EL (cell line): ENCODE measurements at places on chromosomes 1 and 21.

DNA sequence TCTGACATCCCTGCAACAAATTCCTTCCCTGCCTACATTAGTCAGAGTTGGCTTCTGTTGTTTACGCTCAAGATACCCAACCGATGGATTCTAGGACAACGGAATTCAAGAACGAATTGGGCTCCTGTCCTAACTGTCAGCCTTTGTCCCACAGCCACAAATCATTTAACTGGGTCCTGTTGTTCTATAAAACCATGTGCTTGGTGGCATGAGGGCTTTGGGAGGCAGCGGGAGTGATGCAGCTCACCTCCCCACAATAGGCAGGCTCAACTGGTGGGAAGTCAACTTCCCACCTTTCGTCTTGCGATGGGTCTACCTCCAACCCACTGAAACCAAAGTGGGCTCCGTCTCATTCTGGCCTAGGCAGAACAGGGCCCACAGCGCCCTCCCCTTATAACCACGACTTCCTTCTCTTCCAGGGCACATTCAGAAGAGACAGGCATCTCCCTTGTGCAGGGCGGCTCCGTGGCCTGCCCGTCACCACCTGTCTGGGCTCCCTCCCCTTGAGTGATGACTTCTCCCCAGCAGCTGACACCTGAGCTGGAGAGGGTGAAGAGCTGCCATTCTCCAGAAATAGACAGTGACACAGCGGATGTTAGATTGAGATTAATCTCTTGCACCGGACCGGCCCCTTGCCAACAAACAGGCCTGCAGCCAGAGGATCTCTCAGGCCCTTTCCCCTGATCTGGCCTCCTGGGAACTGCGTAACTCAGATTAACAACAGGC lies 26.5 kb downstream of the LRRC38 start:
- no peak for DNase-seq

- no peak for DNase-seq
Measured at GRCh38 chr1:42926235-42926878, 32.3 kb downstream of the SLC2A1 start.

GRCh38 chr1:25832336-25833037 lies 12.7 kb downstream of the MTFR1L start:
- peak; percentile 49 for DNase-seq

DNA sequence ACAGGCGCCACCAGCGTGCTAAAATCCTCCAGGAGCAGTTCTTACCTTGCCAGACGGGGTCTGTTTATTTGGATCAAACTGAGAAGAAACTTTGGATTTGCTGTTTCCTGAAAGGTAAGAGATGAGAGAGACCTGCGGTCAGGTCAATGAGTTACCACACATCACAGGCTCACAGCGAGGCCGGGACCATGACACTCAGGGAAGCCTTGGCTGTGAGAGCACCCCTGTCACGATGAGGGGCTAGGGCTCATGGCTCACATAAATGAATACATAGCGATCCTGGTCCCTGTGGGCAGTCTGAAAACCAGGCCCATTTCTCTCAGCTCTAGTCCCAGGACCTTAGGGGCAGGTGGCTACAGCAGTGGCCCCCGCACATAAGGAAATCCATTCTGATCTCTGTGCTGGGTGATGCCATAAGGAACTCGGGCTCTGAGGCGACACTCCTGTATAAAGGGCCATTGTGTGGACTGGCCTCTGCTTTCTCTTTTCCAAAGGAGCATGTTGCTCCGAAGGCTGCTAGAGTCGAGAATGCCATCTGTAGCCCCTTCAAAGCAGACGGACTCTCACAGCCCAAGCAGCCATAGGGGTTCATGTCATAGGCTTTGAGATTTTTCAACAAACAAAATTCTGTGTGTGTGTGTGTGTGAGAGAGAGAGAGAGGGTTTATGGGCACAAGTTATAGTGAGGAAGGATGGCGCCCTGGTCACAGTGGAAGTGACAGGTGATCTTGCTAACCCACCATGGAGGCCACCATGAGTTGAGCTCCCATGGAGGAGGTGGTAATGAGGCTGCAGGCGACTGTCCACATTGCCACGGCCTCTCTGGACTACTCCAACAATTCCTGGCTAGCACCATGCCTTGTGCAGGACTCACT lies 9.0 kb upstream of the SRM start:
- no peak for DNase-seq

DNA sequence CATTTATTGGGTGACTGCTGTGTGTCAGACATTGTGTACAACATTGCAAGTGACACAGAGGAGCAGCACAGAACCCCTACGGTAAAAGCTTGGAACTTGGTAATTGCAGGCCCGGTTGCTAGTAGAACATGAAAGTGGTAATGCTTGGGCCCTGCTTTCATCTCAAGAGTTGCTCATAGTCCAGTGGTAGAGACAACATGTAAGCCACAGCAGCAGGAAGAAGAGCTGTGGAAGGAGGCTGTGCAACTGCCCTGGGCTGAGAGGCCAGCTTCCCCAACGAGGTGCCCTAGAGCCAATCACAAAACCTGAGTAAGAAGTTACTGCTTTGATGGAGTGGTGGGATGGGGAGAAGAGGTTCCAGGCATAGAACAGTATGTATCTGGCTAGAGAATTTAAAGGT lies 18.4 kb downstream of the CNIH4 start:
- no peak for DNase-seq

GRCh38 chr1:1128454-1129139 lies 12.7 kb upstream of the C1orf159 start:
- DNase-seq = no peak

GRCh38 chr1:66339944-66340343 lies 194.0 kb upstream of the SGIP1 start:
- DNase-seq = no peak

- peak; percentile 80 for DNase-seq
Measured at GRCh38 chr1:54857746-54858561, 29.0 kb downstream of the DHCR24 start.

- no peak for DNase-seq
Measured at GRCh38 chr1:9352377-9353134, 59.9 kb downstream of the SPSB1 start.

- peak; percentile 85 for DNase-seq
Measured at GRCh38 chr1:162663589-162664106, 31.4 kb downstream of the DDR2 start.

DNA sequence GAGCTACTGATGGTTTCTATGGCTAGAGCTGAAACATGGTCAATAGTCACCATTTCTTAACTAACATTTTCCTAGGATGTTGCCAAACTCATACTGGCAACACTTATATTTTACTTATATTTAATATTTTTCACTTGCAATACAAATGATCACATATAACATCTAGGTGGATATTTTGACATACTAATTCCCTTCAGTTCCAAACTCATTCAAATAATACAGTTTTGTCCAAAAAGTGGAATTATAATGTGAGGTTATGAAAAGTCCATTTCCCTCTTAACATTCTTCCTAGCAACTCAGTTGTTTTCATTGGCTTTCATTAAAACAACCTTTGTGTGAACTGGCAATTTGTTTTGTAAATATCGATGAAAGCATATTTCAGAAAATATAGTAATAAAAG lies 16.0 kb downstream of the SPAG17 start:
- no peak for DNase-seq

GRCh38 chr1:60936591-60937342 lies 145.6 kb upstream of the NFIA start:
- no peak for DNase-seq

DNA sequence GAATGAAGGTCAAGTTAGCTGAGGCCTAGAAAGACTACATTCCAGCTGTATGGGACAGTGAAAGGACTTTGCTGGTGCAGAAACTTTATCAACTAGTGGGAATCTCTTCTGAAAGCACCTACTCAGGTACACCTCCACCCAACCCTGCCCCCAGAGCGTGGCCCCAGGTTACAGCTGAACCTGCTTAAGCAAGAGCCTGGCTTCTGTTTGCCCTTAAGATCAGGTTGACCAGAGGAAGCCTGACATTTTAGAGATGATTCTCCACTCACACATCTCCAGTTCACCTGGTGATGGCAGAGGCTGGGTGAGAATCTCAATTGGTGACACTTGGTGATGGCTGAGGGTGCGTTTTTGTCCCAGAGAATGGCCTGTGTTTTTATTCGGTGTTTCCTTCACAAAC lies 24.0 kb downstream of the ELAPOR1 start:
- DNase-seq = no peak

DNA sequence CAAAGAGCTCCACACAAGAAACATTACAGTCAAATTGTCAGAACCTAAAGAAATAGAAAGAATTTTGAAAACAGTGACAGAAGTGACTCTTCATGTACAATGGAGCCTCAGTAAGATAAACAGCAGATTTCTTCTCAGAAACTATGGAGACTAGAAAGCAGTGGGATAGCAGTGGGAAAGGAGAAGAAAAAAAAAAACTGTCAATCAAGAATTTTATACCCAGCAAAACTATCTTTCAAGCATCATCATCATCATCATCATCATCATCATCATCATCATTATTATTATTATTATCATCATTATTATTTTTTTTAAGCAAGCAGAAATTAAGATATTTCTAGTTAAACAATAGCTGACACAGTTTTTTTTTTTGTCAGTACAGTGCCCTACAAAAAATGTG lies 24.2 kb downstream of the CEP170 start:
- no peak for DNase-seq

DNA sequence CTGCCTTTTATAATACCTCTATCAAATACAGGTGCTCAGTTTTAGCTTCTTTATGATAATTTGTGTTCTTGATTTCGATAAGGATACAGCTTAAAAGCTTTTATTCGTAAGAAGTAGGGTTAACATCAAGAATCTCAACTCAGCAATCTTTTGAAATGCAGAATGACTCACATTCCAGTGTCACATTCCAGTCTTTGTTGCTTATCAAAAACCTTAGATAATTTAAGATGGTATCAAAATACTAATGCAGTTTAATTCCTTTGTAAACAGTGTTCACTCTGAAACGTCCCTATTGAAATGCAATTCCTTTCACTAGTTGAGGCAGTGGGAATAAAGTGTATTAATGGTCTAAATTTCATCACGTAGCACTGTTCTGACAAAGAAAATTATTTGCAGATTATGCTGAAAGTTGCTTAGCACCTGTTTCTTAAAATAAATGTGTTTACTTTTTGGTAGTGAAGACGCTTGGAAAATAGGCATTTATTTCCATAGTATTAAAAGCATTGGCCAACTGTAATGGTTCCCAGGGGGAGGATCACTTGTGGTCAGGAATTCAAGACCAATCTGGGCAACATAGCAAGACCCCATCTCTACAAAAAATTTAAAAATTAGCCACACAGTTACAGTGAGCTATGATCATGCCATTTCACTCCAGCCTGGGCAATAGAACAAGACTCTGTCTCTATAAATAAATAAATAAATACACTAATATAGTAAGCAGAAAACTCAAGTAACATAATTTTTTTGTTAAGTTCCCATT lies 10.1 kb upstream of the CNN3 start:
- DNase-seq = peak; percentile 44

DNA sequence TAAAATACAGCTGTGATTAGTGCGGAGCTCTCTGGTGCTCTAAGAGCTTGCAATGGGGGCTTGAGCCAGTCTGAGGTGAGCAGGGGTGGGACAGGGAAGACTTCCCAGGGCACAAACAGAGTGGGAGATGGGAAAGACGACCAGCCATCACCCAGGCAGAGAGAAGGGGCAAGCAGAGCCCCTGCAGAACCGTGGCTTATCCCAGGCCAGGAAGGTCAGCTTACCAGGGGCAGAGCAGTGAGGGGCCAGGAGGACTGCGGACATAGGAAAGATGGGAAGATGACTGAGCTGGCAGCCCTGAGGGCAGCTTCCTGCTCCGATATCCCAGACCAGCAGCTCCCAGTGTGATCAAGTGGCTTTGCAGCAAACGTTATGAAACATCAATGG lies 55.4 kb upstream of the IFFO2 start:
- DNase-seq = peak; percentile 59

DNA sequence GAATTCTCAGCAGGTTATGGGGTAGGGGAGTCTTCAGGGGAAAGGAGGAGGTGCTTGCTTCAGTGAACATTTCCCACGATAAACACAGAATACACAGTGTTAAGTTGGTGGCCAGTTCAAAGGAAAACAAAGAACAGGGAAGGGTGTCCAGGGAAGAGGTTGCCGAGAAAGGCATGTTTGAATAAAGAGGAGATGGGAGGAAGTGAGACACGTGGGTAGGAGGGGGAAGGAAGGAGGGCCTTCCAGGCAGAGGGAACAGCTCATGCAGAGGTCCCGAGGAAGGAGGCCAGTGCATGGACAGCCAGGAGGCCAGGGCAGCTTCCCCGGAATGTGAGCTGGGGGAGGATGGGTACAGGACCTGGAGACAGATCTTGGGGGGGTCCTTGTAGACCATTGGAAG lies 130.3 kb upstream of the TMEM51 start:
- DNase-seq = no peak

DNA sequence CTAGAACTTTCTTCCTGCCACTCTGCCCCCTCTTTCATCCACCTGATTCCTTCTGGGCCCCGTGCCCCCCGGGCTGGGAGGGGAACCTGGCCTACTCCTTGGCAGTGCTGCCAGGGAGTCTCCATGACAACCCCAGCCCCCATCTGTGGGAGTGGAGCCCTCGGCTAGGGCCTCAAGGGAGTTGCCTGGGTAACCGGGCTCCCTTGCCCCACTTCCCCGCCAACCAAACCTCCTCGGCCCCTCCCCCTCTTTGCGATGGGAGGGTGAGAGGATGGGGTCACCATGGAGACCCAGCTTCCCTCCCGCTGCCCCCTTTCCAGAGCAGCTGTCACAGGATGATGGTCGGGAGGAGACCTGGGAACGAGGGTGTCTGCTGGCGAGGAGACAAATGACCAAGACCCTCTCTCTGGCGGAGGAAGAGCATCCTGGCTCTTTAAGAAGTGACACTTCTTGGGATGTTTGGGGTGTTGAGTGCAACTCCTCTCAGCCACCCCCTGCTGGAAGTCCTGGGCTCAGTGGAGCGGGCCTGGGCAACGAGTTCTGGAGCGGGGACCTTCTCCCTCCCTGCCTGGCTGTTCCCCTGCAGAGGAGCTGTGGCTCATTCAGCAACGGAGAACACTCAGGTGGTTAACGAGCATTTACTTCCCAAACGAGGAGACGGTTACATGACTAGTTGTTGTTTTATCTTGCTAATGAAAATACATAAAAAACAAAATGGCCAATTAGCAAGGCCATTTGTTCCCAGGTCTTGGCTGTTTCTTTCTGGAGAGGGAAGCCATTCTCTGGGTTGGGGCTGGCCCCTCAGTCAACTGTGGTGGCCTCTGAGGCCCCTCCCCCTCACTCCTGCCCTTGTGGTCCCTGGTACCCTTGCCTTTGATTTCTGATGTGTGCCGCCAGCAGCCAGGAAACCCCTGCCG lies 82.8 kb downstream of the UBIAD1 start:
- DNase-seq = no peak

- DNase-seq = no peak
Measured at GRCh38 chr1:117594261-117594990, 11.4 kb upstream of the TENT5C start.

GRCh38 chr1:8652467-8653046 lies 164.9 kb downstream of the RERE start:
- no peak for DNase-seq

GRCh38 chr1:82818586-82818985 lies 1017.9 kb downstream of the ADGRL2 start:
- no peak for DNase-seq

- DNase-seq = peak; percentile 25
Measured at GRCh38 chr1:1309251-1310108, 1.1 kb downstream of the PUSL1 start.

DNA sequence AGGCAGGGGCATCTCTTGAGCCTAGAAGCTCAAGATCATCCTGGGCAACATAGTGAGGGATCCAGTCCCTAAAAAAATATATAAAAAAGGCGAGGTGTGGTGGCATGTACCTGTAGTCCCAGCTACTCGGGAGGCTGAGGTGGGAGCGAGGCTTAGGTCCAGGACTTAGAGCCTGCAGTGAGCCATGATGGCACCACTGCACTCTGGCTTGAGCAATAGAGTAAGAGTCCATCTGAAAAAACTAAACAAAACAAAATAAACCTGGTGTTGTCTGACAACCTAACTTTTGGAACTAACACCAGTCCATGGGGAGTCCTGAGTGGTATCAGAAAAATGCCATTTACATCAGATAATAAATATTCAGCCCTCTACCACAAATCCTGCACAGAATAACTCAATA lies 110.1 kb upstream of the NRIP1 start:
- no peak for DNase-seq
